Liver (tissue), 10 donors: ENCODE measurements at places on chromosomes 11 and 22. TPM values are rescaled to one million over a fixed set of nuclear protein-coding genes. Genes with fewer than 3 reads are reported as not detected.
A peak's percentile ranks its signal among the peaks of the same experiment; 100 is the strongest.

GRCh38 chr11:44138980-44139379 lies 43.5 kb downstream of the EXT2 start:
- DNase-seq = no peak

The DAGLA gene
- polyA plus RNA-seq = 0.13 TPM

GRCh38 chr11:706439-706956 lies 467 bp downstream of the EPS8L2 start:
- peak; percentile 31 for DNase-seq

- no peak for DNase-seq
These were observed 344.7 kb downstream of the BUD13 start for GRCh38 chr11:116427903-116428637.

GRCh38 chr22:44538051-44538450 lies 40.0 kb upstream of the RTL6 start:
- no peak for DNase-seq

DNA sequence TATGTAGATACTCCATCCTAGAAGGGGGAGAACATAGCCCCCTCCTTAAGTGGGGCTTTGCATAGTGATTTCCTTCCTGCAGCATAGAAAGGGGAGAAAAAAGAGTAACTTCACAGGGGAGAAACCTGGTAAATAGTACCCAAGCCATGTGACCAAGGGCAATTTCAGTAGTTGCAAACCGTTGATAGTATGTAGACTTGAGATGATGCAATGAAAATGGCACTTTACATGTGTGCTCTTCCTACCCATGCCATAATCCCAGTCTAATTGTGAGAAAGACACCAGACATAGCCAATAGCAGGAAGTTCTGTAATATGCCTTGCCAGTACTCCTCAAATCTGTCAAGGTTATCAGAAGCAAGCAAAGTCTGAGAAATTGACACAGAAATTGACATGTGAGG lies 104.1 kb downstream of the NCAM1 start:
- no peak for DNase-seq

The OR8G1 gene
- polyA plus RNA-seq = not detected

The NCF4 gene
- 3.9 TPM for polyA plus RNA-seq

- no peak for DNase-seq
These were observed 12.1 kb upstream of the FCHSD2 start for GRCh38 chr11:73154178-73154577.

GRCh38 chr22:35274154-35274871 lies 17.0 kb downstream of the HMGXB4 start:
- DNase-seq = no peak

GRCh38 chr11:78557236-78557635 lies 17.4 kb downstream of the NARS2 start:
- no peak for DNase-seq

The SLC22A8 gene
- not detected for polyA plus RNA-seq

GRCh38 chr22:36510966-36511881 lies 4.4 kb upstream of the FOXRED2 start:
- peak; percentile 54 for DNase-seq

The NXPE4 gene
- polyA plus RNA-seq = not detected

The POLA2 gene
- 1.5 TPM for polyA plus RNA-seq

DNA sequence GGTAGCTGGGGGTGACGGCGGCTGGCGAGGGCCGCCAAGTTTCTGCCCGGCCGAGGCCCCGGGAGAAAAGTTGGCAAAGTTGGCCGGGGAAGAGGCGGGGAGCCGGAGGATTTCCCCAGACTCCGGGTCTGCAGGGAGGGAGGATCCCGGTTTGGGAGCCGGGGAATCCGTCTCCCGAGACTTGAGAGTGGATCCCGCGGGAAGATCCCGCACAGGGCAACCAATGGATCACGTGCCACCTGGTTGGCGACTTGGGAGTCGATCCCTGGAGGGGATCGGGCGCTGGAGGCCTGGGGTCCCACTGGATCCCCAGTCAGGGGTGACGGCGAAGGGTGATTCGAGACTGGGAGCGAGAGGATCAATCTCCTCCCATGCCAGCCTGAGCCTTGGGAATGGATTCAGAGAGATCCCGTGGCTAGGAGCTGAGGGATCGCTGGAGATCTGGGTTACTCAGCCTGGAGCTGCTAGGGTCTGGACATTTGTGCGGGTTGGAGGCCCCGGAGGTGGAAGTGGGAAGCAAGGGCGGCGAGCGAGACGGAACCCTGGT lies 394 bp downstream of the KIAA1671 start:
- no peak for DNase-seq
